ENCODE measurements at places on chromosomes 1 and 21. TPM values are rescaled to one million over a fixed set of nuclear protein-coding genes. Genes with fewer than 3 reads are reported as not detected.

The EPS8L3 gene
- 0.17 TPM for polyA plus RNA-seq

The KRTAP10-2 gene
- not detected for polyA plus RNA-seq

- no peak for DNase-seq
Measured at GRCh38 chr1:2962946-2963345, 58.3 kb upstream of the ACTRT2 start.

GRCh38 chr1:225712391-225712790, 59.5 kb upstream of the ENAH start:
- no peak for DNase-seq

All from spinal cord (tissue), 10 donors.